A172 (cell line): ENCODE measurements at places on chromosomes 13 and 19. TPM values are rescaled to one million over a fixed set of nuclear protein-coding genes. Genes with fewer than 3 reads are reported as not detected.

Gene AZU1
- 0.36 TPM in 1 of 2 replicates, not detected in the other for total RNA-seq

- DNase-seq, result no peak
Observed at GRCh38 chr19:51470966-51471365, 7.4 kb upstream of the CEACAM18 start.

Gene JUND
- 91.3 and 129 TPM in 2 replicates for total RNA-seq

Gene CBLC
- total RNA-seq, result not detected in 2 replicates

- DNase-seq, result no peak
Observed at GRCh38 chr19:4937060-4937459, 27.8 kb downstream of the UHRF1 start.

DNA sequence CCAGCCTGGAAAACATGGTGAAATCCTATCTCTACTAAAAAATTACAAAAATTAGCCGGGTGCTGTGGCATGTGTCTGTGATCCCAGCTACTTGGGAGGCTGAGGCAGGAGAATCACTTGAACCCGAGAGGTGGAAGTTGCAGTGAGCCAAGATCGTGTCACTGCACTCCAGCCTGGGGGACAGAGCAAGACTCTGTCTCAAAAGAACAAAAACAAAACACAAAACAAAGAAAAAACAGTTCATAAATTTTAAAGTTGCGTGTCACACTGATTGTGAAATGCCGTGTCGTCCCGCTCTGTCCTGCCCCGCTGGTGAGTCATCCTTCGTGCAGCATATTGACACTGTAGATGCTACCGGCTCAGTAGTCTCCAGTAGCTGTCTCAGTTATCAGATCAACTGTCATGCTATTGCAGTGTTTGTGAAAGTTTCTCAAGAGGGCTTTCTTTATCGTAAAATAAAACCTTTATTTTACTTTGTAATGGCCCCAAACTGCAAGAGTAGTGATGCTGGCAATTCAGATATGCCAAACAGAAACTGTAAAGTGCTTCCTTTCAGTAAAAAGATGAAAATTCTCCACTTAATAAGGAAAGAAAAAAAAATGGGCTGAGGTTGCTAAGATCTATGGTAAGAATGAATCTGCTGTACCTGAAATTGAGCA lies 36.4 kb upstream of the IGFL1 start:
- peak; percentile 62 for DNase-seq

- no peak for DNase-seq
Observed at GRCh38 chr13:56166864-56167263, 973.9 kb upstream of the PRR20A start.

DNA sequence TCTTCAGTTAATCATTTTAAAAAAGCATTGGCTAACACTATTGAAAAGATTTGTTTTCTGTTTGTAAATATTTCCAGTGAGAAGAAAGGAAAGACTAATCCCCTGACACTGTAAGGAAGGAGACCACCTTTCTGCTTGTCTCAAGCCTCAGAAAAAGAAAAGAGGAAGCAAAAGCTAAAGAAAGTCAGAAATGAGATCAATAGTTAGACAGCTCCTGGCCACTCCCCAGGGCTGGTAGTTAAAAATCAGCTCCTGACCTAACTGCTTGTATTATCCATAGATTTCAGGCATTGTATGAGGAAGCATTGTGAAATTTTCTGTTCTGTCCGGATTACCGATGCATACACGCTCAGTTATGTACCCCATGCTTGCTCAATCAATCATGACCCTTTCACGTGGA lies 76.6 kb downstream of the ZNF486 start:
- no peak for DNase-seq

DNA sequence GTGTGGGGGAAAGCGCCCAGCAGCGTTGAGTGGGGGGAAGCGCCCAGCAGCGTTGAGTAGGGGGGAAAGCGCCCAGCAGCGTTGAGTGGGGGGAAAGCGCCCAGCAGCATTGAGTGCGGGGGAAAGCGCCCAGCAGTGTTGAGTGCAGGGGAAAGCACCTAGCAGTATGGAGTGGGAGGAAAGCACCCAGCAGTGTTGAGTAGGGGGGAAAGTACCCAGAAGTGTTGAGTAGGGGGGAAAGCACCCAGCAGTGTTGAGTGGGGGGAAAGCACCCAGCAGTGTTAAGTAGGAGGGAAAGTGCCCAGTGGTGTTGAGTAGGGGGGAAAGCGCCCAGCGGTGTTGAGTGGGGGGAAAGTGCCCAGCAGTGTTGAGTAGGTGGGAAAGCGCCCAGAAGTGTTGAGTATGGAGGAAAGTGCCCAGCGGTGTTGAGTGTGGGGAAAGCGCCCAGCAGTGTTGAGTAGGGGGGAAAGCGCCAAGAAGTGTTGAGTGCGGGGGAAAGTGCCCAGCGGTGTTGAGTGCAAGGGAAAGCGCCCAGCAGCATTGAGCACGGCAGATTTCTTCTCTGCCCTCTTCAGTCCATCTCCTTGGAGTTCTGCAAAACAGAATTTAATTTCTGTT lies 138.4 kb downstream of the ATP11A start:
- no peak for DNase-seq

Gene QPCTL
- 5.1 and 8.2 TPM in 2 replicates for total RNA-seq
